ENCODE measurements at places on chromosomes 13 and 19.

GRCh38 chr13:90365130-90365529 is 982.4 kb upstream of the MIR17HG start:
- DNase-seq = no peak

DNA sequence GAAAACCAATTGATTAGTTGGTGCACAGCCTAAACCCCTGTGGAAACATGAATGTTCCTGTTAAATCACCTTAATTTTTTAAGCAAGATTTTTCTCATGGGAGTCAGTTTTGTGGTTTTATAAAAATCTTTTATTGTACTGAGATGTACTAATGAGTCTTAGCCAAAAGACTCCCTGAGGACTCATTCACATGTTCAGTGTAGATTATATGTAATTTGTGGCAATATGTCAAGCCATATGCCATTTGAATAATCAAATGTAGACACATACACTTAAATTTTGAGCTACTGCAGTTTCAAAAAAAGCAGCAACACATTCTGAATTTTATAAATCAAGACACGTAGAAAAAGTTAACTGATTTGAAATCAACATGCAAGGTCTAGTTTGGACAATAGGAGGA is 395.2 kb downstream of the MYO16 start:
- no peak for DNase-seq

GRCh38 chr19:38047049-38047438 is 140.0 kb downstream of the SIPA1L3 start:
- no peak for DNase-seq

DNA sequence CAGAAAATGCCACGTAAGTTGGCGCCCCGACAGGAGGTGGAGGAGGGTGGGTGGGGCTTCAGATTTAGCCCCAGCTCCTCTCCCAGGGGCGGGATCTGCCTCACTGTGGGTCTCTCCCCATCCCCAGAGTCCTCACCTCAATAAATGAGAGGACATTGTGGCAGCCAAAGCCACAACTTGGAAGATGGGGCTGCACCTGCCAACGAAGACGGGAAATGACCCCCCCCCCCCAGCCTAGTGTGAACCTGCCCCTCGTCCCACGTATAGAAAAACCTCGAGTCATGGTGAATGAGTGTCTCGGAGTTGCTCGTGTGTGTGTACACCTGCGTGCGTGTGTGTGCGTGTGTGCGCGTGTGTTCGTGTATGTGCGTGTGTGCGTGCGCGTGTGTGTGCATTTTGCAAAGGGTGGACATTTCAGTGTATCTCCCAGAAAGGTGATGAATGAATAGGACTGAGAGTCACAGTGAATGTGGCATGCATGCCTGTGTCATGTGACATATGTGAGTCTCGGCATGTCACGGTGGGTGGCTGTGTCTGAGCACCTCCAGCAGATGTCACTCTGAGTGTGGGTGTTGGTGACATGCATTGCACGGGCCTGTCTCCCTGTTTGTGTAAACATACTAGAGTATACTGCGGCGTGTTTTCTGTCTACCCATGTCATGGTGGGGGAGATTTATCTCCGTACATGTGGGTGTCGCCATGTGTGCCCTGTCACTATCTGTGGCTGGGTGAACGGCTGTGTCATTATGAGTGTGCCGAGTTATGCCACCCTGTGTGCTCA is 1.5 kb upstream of the TRAPPC5 start:
- peak; percentile 8 for DNase-seq

- DNase-seq = peak; percentile 70
Observed at GRCh38 chr13:101514695-101515275, 62.3 kb downstream of the ITGBL1 start.

GRCh38 chr19:5966215-5966614 is 11.7 kb downstream of the RANBP3 start:
- DNase-seq = no peak

DNA sequence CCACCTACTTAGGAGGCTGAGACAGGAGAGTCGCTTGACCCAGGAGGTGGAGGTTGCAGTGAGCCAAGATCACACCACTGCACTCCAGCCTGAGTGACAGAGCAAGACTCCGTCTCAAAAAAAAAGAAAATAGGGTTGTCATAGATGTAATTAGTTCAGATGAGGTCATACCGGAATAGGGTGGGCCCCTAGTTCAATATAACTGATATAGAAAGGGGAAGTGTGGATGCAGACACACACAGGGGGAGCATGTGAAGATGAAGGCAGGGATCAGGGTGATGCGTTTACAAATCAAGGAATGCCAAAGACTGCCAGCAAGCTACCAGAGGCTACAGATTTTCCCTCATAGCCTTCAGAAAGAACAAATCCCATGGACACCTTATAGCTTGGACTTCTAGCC is 24.3 kb upstream of the EEF1AKMT1 start:
- no peak for DNase-seq

GRCh38 chr13:37179645-37180044 is 74.2 kb upstream of the CSNK1A1L start:
- no peak for DNase-seq

GRCh38 chr13:106083620-106084350 is 451.7 kb downstream of the EFNB2 start:
- peak; percentile 63 for DNase-seq

GRCh38 chr13:91659256-91660075 is 261.0 kb downstream of the GPC5 start:
- no peak for DNase-seq

DNA sequence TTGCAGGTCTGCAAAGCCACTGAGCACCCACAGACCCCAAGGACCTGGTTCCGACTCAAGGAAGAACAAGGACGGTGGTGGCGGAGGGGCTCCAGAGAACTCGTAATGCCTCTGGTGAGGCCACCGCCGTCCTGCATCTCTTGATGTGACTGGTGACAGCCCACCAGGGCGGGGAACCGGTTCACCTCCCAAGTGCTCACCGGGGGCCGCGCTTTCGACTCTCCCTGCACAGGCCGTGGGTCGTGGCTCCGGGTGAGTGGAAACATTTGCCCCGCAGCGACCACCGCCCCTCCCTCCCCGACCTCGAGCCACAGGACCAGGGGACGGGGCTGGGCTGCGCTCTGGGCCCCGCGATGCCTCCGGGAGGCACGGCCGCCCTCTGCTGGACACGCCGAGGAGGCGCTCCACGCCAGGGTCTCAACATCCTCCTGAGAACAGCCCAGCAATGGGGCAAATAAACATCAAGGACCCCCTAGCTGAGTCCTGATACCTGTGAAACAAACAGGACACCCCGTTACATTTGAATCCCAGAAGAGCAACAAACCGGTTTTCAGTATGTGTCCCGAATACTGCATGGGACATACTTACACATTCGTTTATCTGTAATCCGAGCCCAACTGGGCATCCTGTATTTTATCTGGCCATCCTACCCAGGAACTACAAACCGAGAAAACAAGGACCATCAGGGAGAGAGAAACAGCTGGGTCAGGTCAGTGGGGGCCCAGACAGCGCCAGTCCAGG is 3.9 kb upstream of the PLPP2 start:
- DNase-seq = peak; percentile 41

DNA sequence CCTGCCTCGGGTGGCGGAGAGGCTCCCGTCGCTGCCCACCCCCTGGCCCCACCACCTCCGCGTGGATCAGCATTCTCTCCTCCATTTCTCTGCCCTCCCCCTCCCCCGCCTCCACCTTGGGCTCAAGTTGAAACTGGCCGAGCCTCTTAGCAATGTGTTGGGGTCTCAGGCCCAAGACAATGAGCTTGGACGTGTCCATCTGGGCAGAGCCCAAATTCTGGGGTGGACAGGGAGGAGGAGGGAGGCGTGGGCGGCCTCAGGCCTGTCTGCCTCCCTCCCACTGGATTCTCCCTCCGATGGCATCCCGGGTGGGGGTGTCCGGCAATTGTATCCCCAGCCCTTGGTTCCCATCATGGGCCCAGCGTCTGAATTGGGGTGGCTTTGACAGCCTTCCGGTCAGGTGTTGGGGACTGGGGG is 1.2 kb downstream of the CELF5 start:
- DNase-seq = no peak

DNA sequence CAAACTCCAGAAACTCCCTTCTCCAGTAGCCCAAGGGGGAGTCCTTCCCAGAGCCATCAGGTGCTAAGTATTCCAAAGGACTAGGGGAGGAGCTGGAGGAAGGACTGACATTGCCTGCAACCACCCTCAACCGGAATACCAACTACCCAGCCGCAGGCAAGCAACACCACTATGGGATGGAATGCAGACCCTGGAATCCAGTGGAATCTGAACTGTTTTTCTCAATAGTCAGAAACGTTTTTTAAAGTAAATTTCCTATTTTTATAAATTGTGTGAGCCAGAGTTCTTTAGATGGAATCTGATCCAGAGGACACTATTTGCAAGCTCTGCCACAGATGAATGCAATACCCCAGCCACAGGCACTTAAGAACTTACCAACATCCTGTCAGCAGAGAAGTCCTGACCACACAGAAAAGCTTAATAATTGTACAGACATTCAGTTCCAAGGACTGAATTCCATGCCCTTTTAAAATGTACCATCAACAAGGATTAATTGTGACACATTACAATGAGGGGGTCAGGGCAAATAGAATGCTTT is 92.1 kb downstream of the USP12 start:
- peak; percentile 95 for DNase-seq

DNA sequence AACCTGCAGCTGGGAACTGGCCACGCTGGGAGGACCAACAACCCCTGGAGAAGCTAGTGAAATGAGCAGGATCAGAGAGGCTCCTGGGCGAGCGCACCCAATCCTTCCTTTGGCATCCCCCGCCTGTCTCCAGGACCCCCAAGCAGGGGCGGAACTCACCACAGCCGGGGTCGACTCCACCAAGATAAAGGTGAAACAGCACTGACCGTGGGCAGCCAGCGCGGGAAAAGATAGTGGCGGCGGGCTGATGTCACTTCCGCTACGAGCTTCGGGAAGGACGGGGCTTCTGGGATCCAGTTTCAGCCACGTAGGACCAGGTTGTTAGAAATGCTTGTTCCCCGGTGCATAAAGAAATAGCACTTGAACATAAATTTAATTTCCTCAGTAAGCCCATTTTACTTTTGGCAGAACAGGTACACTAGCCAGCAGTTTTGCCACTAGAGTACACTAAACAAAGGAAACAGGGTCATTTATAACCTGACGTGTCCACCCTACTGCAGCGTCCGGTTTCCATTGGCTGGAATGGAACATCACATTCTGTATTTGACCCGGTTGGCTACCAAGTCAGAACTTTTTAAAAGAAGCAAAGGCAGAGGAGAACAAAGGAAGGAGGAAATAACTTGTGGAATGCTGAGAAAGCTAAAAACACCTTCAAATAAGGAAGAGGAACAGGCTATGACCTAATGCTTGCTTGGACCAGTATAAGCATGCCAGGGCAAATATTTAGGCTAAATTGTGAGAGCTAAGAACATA is 25.5 kb upstream of the ZNF562 start:
- DNase-seq = no peak

GRCh38 chr13:63409791-63410351 is 1994.2 kb upstream of the PCDH20 start:
- peak; percentile 21 for DNase-seq

DNA sequence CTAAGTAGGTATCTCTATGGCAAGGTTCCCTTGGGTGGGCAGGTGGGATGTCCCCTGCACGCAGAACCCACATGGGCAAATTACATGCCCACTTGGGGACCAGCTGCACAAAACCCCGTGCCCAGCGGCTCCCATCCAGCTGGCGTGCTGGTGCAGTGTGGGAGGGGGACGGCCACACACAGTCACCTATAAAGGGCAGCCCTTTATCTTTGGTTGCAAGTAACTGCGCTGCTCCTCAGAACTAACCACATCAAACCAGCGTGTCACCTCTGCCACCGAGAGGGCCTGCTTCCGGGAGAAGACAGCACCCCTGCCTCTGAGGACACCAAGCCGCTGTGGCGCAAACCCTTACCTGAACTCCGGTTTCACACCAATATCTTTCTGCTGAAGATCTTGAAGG is 32.2 kb downstream of the ANKRD27 start:
- no peak for DNase-seq

DNA sequence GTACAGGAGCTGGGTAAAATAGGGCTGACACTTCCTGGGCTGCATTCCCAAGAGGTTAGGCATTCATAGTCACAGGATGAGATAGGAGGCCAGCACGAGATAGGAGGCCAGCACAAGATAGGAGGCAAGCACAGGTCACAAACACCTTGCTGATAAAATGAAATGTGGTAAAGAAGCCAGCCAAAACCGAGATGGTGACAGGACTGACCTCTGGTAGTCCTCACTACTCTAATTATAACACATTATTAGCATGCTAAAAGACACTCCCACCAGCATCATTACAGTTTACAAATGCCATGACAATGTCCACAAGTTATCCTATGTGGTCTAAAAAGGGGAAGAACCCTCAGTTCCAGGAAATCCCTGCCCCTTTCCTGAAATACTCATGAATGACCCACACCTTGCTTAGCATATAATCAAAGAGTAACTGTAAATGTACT is 20.9 kb upstream of the IGSF23 start:
- DNase-seq = peak; percentile 25

DNA sequence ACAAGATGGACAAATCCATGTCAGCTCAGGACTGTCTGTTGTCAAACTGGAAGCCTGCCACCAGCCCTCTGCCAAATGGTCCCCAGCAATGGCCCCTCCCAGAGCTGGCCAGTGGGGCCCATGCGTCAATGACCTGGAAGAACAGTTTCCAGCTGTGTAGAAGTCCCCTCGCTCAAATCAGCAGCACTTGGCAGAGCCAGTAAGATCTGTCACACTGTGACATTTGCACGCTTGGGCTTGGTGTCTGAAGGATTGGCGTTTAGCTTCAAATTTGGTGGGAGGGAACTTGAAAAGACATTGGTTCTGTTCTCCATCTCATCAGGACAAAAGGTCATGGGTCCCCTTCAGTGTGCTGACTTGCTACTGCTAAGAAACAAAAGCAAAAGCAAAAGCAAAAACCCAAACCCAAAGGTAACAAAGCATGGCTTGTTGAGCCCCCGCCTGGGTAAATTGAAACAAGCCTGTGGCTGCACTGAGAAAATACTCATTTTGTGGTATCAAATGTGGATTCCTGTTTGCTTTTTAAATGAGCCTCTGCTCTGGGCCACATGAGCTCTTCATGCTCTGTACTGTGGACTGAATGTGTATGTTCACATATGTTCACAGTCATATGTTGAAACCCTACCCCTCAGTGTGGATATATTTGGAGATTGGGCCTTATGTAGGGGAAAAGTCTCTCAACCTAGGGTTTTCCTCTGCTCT is 253.6 kb upstream of the MAB21L1 start:
- no peak for DNase-seq

DNA sequence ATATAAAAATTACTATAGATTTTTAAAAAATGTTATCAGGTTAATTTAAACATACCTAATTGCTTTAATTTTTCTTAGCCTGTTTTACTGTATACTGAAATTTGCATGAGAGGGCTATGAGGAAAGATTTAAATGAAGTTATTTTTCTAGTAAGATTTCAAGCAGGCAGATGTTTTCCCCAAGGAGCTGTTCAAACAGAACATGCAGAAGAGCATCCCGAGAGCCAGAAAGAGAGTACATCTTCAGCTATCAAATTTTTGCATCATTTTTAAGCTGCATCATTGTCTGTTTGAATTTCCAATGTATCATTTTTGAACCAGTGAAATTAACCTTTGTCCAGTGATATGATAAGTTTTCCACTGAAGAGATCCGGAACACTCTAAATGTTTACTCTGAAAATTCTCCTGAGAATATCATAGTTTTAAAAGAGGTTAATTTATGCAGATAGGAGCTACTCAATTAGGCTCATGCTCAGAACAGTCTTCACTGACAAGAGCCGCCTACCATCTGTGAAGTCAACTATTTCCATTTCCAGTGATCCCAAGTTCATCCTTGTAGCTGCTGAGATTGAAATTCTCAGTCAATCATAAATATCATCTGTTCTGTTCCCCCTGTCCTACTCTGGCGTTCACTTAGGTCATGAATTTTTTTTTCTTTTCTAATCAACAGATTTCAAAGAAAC is 467.7 kb upstream of the NBEA start:
- no peak for DNase-seq

- DNase-seq = no peak
Observed at GRCh38 chr13:77338961-77339401, 12.1 kb upstream of the MYCBP2 start.

All from EH (cell line).